ENCODE measurements at places on chromosomes 2 and 18. TPM values are rescaled to one million over a fixed set of nuclear protein-coding genes. Genes with fewer than 3 reads are reported as not detected.

ELOA2 gene
- not detected for total RNA-seq

DNA sequence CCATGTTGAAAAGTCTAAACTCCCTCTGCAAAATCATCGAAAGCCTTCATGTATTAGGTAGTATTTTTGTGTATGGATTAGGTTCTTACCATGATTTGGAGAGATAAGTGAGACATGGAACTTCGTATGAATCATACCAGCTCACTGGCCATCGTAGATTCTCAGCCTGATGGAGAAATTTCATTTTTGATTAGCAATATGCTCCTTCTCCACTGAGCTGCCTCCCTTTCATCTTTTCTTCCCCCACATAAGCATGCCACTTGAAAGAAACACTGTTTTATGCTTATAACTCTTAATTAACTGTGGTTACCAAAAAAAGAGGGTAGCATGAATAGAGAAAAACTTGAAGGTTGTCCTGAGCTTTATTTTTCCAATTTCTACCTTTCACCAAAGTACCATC, 111.9 kb downstream of the NCK2 start:
- no peak for DNase-seq

BUB1 gene
- 3.4 TPM for total RNA-seq

DNA sequence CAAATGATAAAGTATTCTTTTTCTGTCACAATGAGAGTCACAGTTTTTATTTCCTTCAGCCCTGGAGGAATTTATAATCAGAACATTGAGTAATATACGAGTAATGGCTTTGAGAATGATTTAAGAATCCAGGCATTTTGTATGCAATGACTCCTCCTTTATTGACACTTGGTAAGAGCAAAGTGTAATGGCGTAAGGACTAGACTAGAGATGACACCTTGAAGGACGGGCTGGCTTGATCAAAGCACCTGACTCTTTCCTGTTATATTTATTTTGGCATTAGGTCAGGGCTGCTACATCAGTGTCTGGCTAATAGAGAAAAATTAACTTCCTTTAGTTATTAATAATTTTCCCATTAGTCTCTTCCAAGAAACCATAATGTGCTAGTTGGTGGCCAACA, 482.4 kb upstream of the GCFC2 start:
- no peak for DNase-seq

DNA sequence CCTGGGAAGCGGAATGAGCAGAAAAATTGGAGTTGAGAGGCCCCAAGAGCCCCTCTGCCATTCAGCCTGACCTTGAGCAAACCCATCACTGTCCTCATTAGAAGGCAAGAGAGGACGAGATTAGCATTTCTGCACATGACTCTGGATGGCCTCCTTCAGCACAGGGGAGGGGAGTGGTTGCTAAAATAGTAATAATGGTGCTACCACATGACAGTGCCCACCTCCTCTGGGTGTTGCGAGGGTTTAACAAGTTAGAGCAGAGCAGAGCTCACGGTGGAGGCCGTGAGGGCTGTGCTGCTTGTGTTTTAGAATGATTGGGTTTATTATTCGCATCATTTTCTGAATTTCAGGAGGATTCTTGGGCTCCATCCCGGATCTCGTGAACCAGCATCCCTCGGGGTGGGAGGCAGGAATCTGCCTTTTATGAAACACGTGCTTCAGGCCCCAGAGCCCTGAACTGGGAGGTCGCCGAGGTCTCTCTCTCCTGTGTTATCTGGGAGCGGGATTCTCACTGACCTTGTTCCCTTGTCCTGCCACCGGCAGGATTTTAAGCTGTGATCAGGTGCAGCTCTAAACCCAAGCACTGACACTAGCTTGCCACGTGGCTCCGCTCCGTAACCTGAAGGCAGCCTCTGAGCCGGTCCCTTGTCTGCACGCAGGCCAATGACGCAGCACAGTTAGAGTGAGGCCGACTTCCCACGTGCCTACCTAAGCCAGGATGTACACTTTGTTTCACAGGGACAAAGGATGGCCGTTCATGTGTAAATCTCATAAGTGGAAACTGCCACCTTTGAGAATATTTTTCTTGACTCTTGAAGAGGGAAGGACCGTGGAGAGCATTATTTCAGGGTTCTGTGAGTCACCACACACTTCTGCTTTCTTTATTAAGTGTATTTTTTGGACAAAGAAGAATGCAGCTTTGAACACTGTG, 142.3 kb downstream of the ACOXL start:
- DNase-seq, result no peak

CDH2 gene
- 2.2 TPM for total RNA-seq

FAM110C gene
- under 0.01 TPM for total RNA-seq

DNA sequence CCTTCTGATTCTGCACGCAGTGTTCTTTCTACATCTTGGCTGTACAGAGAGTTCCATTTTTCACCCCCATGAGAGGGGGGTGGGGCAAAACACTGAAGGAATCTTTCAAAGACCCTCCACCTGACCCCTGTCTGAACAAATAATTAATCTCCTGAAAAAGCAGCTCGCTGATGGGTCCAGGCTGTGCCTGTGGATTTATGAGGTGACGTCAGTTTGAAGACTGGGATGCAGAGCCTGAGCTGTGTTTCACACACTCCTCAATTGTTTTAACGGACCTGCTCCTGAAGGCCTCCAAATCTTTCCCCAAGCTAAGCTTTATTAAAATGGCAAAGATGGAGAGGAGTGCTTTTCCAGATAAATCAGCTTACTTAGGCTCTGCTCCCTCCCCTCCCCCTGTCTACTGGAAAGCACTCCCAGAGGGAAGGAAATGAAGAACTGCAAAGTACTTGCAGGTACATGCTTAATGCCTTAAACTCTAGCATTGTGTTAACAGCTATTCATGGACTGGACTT, 390.2 kb upstream of the TNP1 start:
- DNase-seq, result no peak

PIKFYVE gene
- 21.6 TPM for total RNA-seq

- DNase-seq, result no peak
Observed at GRCh38 chr2:12684471-12684936, 32.2 kb upstream of the TRIB2 start.

DNA sequence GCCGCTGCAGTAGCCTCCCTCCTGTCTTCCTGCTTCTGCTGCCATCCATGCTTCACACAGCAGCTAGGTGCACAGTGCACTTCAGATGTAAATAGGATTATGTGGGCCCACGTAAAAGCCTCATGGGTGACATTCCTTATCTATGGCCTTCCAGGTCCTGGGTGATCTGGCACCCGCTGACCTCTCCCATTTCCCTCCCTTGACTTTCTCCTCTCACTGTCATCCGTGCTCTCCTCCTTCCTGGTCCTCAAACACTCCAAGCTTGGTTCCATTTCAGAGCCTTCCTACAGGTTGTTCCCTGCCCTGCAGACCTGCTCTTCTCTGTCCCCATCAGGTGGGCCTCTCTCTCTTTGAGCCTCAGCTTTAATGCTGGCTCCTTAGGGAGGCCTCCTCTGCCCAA, 4.0 kb upstream of the SMYD5 start:
- no peak for DNase-seq

DNA sequence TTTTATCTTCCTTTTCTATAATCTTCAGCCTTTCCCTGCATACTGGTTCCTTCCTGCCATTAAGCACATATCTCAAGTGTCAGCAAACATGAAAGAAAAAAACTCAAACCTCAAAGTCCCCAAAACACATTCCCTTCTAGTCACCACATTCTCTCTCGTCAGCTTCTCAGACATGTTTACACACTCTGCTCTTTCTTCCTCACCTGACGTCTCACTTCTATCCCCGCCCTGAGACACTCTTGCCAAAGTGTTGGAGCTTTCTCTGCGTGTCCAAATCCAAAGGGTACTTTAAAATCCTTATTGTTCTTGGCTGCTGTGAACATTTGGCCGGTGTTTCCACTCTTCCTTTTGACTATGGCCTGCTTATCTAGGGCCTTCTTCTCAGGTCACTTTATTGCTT, 47.9 kb downstream of the SOX11 start:
- no peak for DNase-seq

GREB1 gene
- under 0.01 TPM for total RNA-seq

NEURL3 gene
- 0.20 TPM for total RNA-seq

DNA sequence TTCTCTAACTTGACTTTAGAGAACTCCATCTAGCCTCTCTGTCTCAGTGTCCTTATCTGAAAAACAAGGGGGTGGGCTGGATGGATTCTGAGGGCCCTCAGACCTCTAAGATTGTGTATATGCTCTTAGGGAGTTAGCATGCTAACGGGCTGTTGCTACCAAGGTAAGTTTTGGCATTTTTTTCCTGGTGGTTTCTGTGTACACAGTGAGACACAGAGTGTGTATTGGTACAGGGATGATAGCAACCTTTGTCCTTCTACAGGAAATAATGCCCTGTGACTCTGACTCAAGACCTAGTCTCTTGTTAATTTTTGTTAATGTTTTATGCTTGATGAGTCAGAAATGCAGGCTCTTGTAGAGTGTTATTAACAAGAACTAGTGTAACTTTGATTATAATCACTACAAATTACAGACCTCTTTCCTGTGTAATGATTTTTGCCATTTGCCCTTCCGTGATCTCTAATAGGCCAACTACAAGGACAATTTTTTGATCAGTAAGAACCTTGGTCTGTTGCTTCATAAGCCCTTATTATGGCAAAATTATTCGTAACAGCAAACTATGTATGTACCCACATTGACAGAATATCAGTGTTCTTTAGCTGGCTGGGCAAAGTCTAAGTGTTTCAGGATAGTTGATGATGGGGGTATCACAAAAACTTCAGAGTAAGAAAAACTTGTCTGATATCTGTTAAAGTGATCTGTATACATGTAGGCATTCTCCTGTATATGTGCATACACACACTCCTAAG, 89.7 kb downstream of the SPTBN1 start:
- DNase-seq, result peak; percentile 50

GRCh38 chr2:146228466-146229058, 1616.3 kb upstream of the ACVR2A start:
- DNase-seq, result no peak

DNA sequence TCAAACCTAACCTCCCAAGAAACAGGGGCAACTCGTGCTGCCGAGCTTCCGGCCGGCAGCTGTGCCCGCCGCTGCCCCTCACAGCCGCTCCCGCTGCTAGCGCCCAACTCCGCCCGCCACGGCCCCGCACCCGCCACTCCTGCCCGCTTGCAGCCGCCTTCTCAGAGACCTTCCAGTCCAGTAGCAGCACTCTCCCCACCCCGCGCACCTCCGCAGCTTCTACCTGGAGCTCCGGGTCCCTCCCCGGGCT, 722 bp upstream of the C2orf15 start:
- no peak for DNase-seq

DNA sequence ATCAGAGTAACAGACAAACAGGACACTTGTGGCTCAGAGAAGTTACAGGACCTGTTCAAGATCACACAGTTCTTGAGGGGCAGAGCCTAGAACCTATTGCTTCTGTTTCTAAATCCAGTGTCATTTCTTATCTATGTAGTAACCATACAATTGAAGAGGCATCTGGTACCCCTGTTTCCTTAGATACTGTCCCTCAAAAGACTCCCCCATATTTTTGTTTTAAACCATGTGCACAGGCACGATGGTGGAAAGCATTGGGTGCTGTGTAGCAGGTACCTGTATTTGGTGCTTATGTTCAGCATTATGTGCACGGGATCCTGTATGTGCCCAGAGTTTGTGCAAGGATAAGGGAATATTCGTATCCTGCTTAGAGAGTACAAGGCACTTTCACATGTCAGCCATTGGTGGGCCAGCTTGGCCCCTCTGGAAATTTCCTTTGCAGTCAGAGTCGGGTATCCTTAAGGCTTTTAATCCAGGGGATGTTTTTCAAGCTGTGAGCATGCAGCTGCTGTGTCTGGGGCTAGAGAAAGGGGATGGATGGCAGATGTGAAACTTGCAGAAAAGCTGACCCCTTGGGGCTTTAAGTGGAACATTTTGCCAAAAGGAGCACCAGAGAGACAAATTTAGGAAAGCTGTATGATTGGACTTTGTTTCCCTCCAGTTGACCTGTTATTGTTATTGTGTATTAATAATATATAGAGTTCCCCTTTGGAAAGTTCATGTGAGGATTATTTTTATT, 2.1 kb downstream of the LBH start:
- DNase-seq, result no peak

DNA sequence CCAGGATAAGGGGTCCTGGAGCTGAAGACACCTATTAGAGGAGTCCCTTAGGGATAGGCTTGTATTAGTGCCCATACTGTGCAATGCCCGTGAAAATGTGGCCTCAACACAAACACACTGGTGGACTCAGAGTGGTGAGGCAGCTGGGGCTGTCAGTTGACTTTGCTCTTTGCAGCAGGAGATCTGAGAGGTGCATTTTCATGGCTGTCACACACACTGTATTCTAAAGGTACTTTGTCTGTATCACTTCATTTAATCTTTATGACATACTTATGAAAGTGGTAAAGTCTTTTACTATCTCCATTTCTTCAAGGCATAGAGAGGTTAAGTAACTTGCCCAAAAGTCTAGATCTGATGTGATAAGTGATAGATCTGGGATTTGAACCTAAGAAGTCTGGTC, 55.1 kb upstream of the GCFC2 start:
- DNase-seq, result no peak

DNA sequence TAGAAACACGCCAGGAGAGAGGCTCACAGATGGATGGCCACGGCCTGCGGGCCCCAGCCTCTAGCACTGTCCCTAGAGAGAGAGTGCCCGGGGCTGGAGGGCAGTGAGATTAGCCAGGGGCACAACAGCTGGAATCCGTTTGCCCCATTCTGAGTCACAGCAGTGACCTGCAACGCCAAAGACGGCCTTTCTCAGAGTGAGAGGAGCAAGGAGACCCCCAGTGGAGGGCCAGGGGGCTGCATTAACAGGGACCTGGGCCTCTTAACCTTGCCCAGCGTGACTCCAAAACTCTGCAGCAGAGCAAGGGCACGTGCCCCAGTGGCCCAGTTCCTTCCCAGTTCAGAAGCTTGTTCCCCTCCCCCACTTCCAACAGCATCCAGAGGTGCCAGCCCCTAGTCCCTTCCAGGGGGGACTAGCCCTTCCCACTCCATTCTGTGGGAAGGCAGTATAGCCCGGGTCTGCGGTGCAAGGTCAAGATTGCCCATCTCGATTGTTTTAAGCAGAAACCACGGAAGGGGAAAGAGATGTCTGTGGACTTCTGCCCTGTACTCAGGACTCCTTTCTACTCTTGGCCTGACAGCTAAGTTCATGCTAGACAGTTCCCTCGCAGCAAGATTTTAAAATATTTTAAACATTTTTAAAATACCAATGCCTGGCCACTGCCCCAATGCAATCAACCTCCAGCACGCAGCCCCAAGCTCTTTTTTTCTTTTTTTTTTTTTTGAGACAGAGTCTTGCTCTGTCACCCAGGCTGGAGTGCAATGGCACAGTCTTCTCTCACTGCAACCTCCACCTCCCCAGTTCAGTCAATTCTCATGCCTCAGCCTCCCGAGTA, 50.9 kb upstream of the BIN1 start:
- no peak for DNase-seq

- no peak for DNase-seq
Observed at GRCh38 chr18:4078246-4078645, 376.9 kb downstream of the DLGAP1 start.

- peak; percentile 77 for DNase-seq
Observed at GRCh38 chr2:177332026-177332991, 60.3 kb upstream of the AGPS start.

- DNase-seq, result no peak
Observed at GRCh38 chr18:51137026-51137729, 60.3 kb downstream of the MEX3C start.
